ENCODE measurements at places on chromosomes 5 and 9.

DNA sequence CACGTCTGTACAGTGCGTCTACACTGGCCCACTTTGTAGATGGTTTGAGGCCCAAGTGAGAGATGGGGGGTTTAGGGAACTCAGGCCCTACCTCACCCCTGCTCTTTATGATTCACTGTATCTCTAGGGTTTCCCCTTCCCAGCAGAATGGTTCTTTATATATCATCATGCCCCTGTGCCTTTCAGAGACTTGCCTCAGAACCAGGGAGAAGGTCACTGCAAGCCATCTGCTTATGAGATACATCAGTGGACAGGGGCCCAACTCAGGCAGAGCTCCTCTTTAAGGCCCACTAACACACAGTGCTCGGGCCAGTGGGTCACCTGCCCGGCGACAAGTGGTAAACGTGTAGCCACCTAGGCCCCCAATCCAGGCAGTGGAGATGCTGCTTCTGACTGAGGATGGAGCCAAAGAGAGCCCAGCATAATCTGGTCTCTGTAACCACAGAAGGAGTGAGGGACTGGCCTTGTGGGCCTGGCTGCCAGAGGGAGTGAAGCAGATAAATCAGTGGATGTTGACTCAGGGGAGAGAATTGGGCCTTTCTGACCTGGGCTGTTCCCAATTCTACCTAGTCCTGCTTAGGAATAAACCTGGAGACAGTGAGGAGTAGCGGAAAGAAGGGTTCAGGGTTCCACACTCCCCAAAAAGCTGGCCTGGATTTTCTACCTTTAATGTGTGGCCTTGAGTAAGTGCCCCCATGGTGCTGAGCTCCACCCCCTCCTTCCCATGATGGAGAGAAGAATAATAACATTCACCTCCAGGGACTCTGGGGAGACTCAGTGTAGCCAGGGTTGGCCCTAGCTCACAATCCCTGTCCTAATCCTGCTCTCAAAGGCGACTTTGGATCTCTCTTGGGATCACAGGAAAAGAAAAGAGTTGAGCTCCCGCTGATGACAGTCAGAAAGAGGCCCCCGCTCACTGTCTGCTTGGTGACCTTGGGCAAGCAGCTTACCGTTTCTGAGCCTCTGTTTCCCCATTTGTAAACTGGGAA, 2.8 kb upstream of the DUSP1 start:
- no peak for DNase-seq

DNA sequence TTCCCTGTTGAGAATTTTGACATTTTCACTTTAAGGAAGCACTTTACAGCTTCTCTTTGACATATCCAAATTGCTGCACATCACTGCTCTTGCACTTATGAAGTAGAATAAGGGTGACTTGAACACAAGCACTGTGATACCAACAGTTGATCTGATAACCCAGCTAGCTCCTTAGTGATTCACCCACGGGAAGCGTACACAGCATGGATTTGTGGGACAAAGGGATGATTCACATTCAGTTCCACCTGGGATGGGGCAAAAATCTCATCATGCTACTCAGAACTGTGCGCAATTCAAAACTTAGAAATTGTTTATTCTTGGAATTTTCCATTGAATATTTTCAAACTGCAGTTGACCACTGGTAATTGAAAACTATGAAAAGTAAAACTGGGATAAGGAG, 1565.5 kb upstream of the CDH9 start:
- no peak for DNase-seq

DNA sequence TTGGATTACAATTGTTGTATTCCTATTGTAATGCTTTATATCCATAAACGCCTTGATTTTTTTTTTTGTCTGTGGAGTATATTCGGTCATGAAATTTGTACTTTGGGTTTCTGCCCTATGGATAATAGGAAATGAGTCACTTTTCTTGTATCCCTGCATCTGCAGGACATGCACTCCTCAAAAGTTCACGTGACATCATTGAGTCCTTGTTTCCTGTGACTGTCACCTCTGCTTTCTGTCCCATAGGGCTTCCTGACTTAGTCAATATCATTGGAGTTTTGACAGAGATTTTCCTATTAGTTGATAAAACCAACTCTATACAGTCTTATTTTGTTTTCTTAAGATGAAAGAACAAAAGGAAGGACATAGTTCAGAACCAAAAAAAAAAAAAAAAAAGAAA, 356.3 kb downstream of the MAT2B start:
- no peak for DNase-seq

- DNase-seq: peak; percentile 91
These were observed 17.8 kb upstream of the CYSTM1 start for GRCh38 chr5:140157032-140157781.

- DNase-seq: no peak
These were observed 62.0 kb downstream of the TMC1 start for GRCh38 chr9:72583370-72583769.

- no peak for DNase-seq
These were observed 18.3 kb upstream of the TNFSF15 start for GRCh38 chr9:114824110-114824509.

DNA sequence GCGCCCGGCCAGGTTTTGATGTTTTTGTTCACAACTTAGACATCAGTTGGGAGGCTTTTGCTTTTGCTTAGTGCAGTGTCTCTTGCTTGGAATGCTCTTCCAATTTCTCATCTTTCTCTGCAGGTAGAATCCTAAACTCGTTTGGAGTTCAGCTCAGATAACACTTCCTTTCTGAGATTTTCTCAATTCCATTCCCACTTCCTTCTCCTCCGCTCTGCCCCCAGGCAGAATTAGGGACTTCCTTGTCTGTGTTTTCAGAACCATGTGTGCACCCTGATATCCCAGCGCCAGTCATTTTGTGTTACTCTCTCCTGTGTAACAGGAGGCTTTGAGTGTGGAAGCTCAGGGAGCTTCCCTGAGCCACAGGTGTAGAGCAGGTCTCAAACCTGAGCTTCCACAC, 171.0 kb downstream of the INSYN2B start:
- no peak for DNase-seq

- DNase-seq: no peak
These were observed 25.6 kb downstream of the STC2 start for GRCh38 chr5:173302546-173303155.

GRCh38 chr5:10162468-10162867, 87.2 kb downstream of the ATPSCKMT start:
- no peak for DNase-seq

- no peak for DNase-seq
These were observed 35.5 kb downstream of the WDR36 start for GRCh38 chr5:111127453-111128195.

DNA sequence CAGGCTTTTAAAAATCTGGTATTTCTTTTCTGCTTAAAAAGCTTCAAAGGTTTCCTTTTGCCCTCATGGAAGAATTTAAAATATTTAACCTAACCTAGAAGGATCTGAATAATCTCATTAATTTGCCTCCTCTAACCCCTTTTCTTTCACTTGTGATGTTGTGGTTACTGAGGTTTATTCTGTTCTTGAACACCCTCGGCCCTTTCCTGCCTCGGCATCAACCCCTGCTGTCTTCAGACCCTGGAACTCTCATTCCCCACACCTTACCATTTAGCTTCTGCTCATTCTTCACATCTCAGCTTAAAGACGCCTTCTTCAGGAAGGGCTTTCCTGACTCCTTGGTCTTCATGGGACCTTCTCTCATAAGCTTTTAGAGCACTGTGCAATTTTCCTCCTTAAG, 131.4 kb upstream of the MAN2A1 start:
- DNase-seq: no peak

GRCh38 chr9:108755979-108756378, 99.8 kb downstream of the ACTL7B start:
- DNase-seq: no peak

GRCh38 chr9:133201424-133202144, 7.5 kb downstream of the OBP2B start:
- no peak for DNase-seq

DNA sequence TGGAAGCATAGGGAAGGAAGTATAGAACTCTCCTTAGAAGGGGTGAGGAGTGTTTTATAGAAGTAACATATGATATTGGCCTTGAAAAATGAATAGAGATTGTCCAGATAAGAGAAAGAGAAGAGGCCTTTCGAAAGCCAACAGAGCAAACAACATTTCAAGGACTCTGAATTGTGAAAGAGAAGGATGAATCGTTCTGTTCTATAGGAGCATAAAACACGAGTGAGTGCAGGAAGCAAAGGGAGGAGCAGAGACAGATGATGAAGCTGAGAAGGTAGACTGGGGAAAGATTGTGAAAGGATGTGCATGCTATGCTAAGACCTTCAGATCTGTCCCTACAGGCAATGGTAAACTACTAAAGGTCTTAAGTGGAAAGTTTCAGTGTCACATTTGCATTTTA, 271.0 kb downstream of the TMEM161B start:
- no peak for DNase-seq

GRCh38 chr9:3823842-3824475, 298.2 kb upstream of the RFX3 start:
- no peak for DNase-seq

GRCh38 chr5:132358775-132359174, 10.7 kb upstream of the SLC22A5 start:
- no peak for DNase-seq

GRCh38 chr5:95973793-95974325, 12.2 kb upstream of the ELL2 start:
- no peak for DNase-seq

DNA sequence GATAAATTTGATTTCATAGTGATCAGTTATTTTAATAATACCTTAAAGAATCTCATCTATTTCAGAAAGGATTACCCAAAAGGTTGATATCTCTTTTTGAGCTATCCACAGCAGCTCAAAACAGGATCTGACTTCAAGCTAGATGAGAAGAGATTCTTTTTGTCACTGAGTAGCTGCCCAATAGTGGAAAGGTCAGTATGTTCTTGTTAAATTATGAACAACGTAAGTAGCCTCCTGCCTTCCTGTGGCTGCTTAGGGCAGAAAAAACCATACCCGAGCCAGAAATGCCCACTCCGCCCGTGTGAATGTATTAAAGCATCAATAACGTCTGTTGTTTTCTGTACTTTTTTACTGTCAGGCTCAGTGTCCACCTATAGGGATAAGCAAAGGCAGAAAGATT, 51.3 kb upstream of the PRUNE2 start:
- DNase-seq: no peak

GRCh38 chr5:162410365-162410764, 342.8 kb downstream of the GABRG2 start:
- DNase-seq: no peak

DNA sequence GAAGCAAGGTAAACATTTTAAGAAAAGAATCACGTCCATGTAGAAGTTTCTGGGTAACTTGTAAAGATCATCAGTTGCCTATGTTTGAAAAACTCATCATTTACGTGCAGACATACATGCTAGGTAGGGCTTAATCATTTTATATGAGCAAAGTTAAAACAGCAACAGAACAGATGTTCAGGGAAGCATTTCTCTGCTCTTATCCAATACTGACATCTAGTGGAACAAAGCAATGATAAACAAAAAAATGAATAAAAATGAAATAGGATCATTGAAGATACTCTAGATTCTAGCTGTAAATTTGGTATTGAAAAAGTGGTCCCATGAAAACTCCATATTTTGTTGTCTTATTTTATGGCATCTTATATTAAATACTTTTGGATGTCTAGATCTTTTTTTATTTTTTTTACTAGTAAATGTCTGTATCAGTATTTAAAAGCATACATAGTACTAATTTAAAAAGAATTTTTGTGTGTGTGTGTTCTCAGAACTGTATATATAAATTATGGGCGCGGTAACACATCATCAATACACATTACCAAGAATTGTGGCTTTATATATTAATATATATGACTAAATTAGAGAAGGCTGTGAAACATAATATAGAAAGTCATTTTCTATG, 1050.2 kb downstream of the CDH12 start:
- no peak for DNase-seq

DNA sequence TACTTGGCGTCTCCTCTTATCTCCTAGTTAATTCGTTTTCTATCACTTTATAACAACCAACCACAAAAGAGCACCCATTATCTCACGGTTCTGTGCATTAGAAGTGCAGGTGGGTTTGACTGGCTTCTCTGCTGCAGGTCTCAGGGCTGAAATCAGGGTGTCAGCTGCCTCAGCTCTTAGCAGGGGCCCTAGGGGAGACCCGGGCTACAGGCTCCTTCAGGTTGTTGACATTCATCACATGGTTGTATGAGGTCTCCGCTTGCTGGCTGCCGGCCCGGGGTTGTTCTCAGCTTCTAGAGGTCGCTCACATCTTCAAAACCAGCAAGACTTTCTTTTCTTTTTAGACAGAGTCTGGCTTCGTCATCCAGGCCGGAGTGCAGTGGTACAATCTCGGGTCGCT, 2.9 kb upstream of the ZMYND19 start:
- DNase-seq: no peak

DNA sequence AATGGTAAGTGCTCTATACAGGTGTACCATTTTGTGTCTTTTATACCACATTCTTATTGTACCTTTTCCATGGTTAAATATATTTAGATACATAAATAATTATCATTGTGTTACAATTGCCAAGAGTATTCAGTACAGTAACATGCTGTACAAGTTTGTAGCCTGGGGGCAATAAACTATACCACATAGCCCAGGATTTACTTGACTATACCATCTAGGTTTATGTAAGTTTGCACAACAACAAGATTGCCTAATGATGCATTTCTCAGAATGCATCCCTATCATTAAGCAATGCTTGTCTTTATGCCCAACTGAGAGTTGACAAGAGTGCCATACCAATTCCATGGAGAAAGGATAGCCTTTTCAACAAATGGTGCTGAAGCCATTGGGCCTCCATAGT, 136.7 kb upstream of the PJA2 start:
- DNase-seq: no peak

- no peak for DNase-seq
These were observed 10.2 kb downstream of the NCS1 start for GRCh38 chr9:130182381-130182909.

- DNase-seq: no peak
These were observed 631.4 kb upstream of the DMAC1 start for GRCh38 chr9:8430945-8431344.

DNA sequence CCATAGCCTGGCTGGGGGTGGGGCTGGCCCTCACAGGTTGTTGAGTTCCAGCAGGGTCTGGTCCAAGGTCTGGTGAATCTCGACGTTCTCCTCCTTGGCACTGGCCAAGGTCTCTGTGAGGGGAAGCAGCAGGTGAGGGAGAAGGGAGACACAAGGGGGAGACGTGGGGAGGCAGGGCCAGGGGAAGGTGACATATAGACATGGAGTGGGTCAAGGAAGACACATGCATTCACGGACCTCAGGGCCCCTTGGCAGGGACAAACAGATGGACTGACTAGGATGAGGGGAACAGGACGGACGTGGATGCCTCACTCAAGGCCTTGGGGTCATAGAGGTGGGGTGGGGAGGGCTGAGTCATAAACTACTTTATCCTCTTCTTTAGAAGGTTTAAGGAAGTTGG, 7.7 kb downstream of the TPM2 start:
- no peak for DNase-seq

DNA sequence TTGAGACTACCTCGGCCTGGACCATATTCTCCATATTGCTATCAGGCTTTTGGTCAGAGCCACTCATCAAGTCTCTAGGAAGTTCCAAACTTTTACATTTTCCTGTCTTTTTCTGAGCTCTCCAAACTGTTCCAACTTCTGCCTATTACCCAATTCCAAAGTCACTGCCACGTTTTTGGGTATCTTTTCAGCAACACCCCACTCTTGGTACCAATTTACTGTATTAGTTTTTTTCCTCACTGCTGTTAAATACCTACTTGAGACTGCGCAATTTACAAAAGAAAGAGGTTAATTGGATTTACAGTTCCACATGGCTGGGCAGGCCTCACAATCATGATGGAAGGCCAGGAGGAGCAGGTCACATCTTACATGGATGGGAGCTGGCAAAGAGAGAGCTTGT, 507.8 kb upstream of the ZNF608 start:
- no peak for DNase-seq

- no peak for DNase-seq
These were observed 21.9 kb downstream of the OR2Y1 start for GRCh38 chr5:180717989-180718388.

GRCh38 chr5:157669701-157670097, 1.6 kb upstream of the C5orf52 start:
- no peak for DNase-seq
